ENCODE measurements at places on chromosomes 1 and 21. TPM values are rescaled to one million over a fixed set of nuclear protein-coding genes. Genes with fewer than 3 reads are reported as not detected.

Gene LCE1D
- total RNA-seq: not detected

GRCh38 chr1:100305954-100306353 lies 39.9 kb downstream of the RTCA start:
- DNase-seq: no peak

DNA sequence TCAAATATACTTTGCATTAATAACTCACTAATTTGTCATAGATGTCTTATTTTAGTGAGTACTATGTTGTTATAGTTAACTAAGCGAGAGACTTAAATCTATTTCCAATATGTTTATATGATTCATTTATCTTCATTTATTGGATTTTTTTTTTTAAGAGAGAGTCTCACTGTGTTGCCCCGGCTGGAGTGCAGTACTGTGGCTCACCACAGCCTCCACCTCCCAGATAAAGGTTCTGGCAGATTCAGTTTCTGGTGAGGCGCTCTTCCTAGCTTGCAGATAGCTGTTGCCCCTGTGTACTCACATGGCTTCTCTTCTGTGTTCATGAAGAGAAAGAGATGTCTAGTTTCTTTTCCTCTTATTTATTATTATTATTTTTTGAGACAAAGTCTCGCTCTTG lies 43.9 kb downstream of the SNRPE start:
- DNase-seq: no peak

GRCh38 chr1:42891465-42892138 lies 45.2 kb downstream of the ZNF691 start:
- no peak for DNase-seq

GRCh38 chr1:198563583-198563982 lies 23.1 kb upstream of the ATP6V1G3 start:
- peak; percentile 24 for DNase-seq

DNA sequence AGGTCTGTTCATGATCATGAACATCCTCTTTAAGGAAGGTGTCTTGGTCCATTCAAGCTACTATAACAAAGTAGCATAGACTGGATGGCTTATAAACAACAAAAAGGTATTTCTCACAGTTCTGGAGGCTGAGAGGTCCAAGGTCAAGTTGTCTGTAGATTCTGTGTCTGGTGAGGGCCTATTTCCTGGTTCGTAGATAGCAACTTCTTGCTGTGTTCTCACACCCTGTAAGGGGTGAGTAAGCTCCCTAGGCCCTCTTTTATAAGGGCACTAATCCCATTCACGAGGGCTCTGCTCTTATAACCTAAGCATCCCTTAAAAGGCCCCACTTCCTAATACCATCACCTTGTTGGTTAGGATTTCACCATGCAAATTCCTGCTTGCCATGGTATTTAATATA lies 347.7 kb downstream of the PTBP2 start:
- DNase-seq: no peak

DNA sequence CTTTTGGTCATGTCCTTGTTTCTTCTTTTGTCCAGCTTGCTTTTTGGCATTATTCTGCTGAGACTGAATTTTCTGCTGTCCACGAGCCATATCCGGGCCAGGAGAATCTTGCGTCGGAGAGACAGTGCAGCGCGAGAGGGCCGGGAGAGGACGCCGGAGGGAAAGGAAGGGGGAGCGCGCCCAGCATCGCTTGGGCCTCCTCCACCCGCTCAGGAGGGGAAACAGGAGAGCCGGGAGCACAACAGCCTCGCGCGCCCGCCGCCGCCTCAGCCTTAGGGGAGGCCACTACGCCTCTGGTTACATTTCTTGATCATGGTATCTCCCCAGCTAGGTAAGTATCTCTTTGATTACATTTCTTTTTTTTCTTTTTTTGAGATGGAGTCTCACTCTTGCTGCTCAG lies 7.4 kb upstream of the DEGS1 start:
- no peak for DNase-seq

DNA sequence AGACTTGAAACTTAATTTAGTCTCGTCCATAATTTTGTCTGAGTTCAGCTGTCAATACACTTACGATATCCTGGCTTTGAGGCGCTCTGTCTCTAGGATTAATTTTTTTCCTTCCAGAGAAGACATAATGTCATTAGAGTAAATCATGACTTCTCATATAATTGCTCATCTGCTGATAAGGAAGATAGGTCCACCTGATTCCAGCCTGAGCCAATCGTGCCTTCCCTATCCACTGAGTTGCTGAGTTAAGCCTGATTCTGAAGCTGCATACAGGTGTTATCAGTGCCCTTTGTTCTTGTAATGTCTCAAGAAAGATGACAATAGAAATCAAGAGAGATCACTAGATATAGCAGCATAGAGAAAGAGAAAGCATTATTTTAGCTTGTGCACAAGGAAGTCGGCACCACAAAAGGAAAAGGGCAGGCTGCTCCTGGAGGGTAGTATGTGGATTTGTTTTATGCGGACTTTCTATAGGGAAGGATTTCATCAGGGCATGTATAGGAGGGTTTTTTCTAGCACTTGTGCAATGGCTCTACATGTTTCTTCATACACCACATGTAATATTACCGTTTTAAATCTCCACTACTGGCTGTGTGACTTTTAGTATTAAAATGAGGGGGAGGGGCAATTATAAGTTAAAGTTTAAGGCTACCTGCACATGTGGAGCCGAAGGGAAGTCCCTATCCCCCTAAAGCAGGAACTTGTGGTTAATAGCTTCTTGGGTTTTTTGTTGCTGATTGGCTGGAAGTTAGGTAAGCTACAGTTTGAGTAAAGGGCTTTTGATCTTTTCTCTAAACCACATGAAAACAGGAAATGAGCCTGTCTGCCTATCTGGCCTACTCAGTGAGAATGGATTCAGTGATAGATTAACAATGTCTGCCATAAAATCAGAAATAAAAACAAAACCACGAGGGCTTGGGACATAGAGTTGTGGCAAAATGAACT lies 133.4 kb downstream of the PLPPR5 start:
- peak; percentile 68 for DNase-seq

Gene ANKRD34A
- 0.94 TPM for total RNA-seq

GRCh38 chr1:25695090-25695770 lies 78.6 kb downstream of the MAN1C1 start:
- peak; percentile 72 for DNase-seq

Gene CELA3B
- total RNA-seq: not detected

DNA sequence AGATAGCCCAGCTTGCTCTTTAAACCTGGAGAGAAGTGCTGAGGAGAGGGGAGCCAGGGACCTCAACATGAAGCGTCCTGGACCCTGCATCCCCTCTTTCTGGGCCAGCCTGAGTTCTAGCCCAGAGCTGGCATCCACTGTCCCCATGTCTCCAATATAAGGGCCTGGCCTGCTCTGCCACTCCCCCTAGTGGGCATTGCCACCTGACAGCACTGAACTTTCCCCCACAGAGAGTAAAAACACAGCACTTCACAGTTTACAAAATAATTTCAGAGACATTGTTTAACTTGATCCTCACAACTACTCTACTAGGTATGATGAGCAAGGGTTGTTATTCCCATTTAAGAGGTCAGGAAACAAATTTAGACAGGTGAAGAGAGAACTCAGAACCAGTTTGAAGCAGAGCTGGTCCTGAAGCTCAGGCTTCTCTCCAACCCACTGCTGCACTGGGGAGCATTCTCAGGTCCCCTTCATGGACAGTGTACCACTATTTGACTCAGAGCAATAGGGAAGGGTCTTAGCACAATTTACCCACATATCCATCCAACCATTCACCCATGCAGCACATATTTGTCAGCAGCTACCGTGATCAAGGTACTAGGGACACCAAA lies 151.2 kb downstream of the DMRTA2 start:
- DNase-seq: peak; percentile 18

GRCh38 chr1:30986755-30987154 lies 78.2 kb upstream of the SDC3 start:
- no peak for DNase-seq

Data from HT1080 (cell line).